ENCODE measurements at places on chromosomes 4 and X. TPM values are rescaled to one million over a fixed set of nuclear protein-coding genes. Genes with fewer than 3 reads are reported as not detected.

GRCh38 chr4:56409511-56410090 lies 22.3 kb upstream of the AASDH start:
- no peak overlapping the region for H3K27ac ChIP-seq
- H3K27me3 ChIP-seq = no peaks in the 10 kb centered on the region
- H3K4me3 ChIP-seq = no peak overlapping the region

The TNMD gene
- total RNA-seq = 1.7 TPM

The DCHS2 gene
- total RNA-seq = 0.70 TPM

The ADH7 gene
- not detected for total RNA-seq

GRCh38 chr4:82890901-82891706 lies at the start of gene SEC31A:
Gene SEC31A (minus strand): TSS chr4:82891153. CDS start chr4:82881936, 9,217 bp downstream.
- peak within 1 kb of the TSS; percentile 90 for H3K4me3 ChIP-seq
- peaks cover 26% of the 10 kb centered on the region for H3K36me3 ChIP-seq
- no peaks in the 10 kb centered on the region for H3K27me3 ChIP-seq
- no peaks in the 10 kb centered on the region for H3K4me1 ChIP-seq
- H3K27ac ChIP-seq = peak within 1 kb of the TSS; percentile 74

GRCh38 chr4:3684546-3684945 lies 81.6 kb upstream of the ADRA2C start:
- no peaks in the 10 kb centered on the region for H3K27me3 ChIP-seq
- no peaks in the 10 kb centered on the region for H3K4me1 ChIP-seq
- H3K4me3 ChIP-seq = no peak overlapping the region
- no peaks in the 10 kb centered on the region for H3K36me3 ChIP-seq
- peak; percentile 5 for DNase-seq

The TMEM35A gene
- 4.3 TPM for total RNA-seq

- no peak for DNase-seq
- no peaks in the 10 kb centered on the region for H3K27me3 ChIP-seq
- no peaks in the 10 kb centered on the region for H3K36me3 ChIP-seq
- no peak overlapping the region for H3K4me3 ChIP-seq
These were observed 95.4 kb upstream of the PLAC1 start for GRCh38 chrX:134753718-134754008.

DNA sequence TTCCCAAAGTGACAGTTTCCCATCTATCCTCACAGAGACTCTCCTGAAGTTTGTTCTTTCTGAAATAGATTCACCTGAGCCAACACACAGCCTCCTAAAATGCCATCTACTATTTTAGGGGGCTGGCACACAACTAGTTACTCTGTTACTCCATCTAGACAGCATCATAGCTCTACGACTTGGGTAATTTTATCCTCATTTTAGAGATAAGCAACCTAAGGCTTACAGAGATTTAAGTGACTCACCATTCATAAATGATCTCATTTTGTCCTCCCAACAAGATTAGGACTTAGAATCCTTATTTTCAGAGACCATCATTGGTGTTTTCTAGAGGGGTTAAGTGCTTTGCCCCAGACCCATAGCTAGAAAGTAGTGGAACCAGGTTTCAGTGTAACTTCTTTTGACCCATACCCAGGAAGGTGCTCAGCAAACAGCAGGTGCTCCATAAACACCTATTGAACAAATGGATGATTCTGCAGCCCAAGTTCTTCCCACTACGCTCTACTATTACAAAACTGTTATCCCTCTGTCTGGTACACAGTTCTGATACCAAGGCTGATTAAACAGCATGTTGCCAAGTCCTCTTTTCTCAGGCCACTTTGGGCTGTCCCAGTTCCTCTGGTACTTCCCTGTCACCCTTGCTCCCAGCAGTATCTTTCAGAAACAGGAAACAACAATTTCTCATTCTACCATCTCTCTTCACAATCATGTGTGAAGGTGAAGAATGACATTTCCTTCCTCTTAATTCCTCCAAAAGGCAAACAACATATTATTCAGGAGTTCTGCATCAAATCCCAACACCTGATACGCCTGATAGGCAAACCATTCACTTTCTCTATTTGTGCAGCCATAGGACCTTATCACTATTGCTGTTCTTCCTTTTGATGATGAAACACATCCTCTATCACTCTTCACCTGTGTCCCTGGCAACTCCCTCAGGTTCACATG lies 304.7 kb upstream of the TAPT1 start:
- no peaks in the 10 kb centered on the region for H3K27me3 ChIP-seq
- H3K4me1 ChIP-seq = no peaks in the 10 kb centered on the region
- H3K36me3 ChIP-seq = no peaks in the 10 kb centered on the region
- DNase-seq = no peak
- no peak overlapping the region for H3K27ac ChIP-seq

The KLHL4 gene
- total RNA-seq = 22.4 TPM

The WDR13 gene
- total RNA-seq = 30.0 TPM

GRCh38 chrX:52576946-52577345 lies 60.1 kb upstream of the XAGE1B start:
- H3K27me3 ChIP-seq = no peaks in the 10 kb centered on the region
- H3K4me1 ChIP-seq = no peaks in the 10 kb centered on the region
- H3K4me3 ChIP-seq = no peak overlapping the region
- DNase-seq = peak; percentile 40
- no peak overlapping the region for H3K27ac ChIP-seq

DNA sequence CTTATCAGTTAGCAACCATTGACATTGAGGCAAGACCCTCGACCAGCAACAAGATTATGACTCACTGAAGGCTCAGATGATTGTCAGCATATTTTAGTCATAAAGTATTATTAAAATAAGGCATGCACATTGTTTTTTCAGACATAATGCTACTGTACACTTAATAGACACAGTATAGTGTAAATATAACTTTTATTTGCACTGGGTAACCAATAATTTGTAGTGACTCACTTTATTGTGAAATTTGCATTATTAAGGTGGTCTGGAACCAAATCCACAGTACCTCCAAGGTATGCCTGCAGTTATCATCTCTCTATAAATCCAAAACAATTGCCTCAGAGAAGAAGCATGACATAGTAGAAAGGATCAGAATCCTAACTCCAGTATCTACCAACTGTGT lies 330.1 kb upstream of the SMIM31 start:
- DNase-seq = no peak
- no peak overlapping the region for H3K27ac ChIP-seq
- no peaks in the 10 kb centered on the region for H3K4me1 ChIP-seq
- no peaks in the 10 kb centered on the region for H3K27me3 ChIP-seq

GRCh38 chr4:179596621-179597020 lies 2154.4 kb upstream of the AGA start:
- H3K36me3 ChIP-seq = 0 out of 2 replicates have a peak, but pooled peaks cover under 1% of the 10 kb centered on the region
- H3K27ac ChIP-seq = no peak overlapping the region
- H3K27me3 ChIP-seq = no peaks in the 10 kb centered on the region
- no peak overlapping the region for H3K4me3 ChIP-seq
- no peaks in the 10 kb centered on the region for H3K4me1 ChIP-seq

GRCh38 chr4:112655270-112655669 lies 18.3 kb downstream of the LARP7 start:
- H3K4me3 ChIP-seq = no peak overlapping the region
- no peaks in the 10 kb centered on the region for H3K27me3 ChIP-seq
- peaks cover 8% of the 10 kb centered on the region for H3K36me3 ChIP-seq
- no peak for DNase-seq
- peaks cover 4% of the 10 kb centered on the region for H3K4me1 ChIP-seq

All from H9 (cell line).